ENCODE measurements at places on chromosomes 3 and 15.

DNA sequence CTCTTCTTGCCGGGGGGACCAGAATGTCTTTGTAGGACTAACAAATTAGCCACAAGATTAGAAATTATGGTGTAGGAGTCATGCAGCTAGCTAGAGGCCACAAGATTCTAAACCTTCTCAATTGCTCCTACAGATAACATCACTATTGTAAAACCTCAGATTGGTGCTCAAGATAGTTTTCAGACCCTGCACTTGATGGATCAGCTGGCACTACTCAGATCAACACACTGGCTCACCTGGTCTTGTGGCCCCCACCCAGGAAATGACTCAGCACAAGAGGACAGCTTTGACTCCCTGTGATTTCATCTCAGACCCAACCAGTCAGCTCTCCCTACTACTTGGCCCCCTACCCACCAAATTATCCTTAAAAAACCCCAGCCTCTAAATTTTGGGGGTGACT is 124.1 kb upstream of the RASGRP1 start:
- no peak for DNase-seq

DNA sequence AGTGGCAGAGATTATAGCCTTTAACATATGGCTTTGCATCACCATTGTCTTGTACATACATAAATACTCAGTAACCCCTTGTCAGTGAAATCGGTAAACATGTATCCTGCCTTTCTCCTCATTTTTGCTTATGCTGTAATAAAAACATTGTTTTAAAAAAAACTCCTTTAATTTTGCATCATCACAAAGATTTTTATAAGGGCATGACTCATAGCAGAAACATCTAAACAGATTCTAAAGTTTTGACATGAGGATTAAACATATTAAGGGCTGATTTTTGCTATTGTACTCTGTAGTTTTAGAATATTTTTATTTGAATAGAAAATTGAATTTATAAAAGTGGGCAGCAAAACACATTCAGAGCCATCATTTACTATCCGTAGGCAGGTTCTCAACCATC is 275.9 kb downstream of the ZIC4 start:
- DNase-seq = no peak

- no peak for DNase-seq
These were observed 4.3 kb downstream of the CHRNA3 start for GRCh38 chr15:78616506-78616905.

GRCh38 chr3:107032111-107032510 is 345.1 kb upstream of the CCDC54 start:
- DNase-seq = no peak

DNA sequence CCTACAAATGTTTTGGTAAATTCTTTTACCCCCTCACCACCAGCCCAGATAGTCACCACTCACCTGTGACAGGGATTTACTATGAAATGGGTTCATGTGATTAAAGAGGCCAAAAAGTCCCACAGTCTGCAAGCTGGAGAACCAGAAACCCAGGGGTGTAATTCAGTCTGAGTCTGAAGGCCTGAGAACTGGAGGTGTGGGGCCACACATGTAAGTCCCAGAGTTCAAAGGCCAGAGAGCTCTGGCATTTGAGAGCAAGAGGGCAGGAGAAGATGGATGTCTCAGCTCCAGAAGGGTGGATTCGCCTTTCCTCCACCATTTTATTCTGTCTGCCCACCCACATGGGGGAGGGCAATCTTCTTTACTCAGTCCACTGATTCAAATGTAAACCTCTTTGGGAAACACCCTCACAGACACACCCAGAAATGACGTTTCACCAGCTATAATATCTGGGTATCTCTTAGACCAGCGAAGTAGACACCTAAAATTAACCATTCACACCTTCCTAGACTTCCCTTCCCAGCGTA is 11.9 kb downstream of the RTP3 start:
- DNase-seq = no peak

DNA sequence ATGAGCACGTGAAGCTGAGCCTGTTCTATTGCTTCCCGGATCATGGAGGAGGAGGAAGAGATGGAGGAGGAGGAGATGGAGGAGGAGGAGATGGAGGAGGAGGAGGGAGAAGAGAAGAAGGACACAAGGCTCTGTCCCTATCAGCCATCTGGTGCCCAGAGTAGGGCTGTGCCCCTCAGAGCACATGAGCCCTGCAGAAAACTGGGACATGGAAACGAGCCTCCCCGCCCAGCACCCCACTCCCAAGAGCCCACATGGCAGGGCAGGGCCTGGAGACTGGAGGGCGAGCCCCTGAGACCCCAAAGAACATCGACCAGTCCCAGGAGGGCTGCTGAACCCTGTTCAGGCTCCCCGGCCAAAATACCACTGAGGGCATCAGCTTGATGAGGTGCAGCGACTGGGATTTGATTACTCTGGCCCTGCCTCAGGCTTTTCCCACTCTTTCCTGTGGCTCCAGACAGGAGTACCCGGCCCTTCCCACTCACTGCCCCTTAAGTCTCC is 285.6 kb downstream of the UACA start:
- no peak for DNase-seq

- no peak for DNase-seq
These were observed 23.9 kb downstream of the LIPH start for GRCh38 chr3:185528532-185528931.

DNA sequence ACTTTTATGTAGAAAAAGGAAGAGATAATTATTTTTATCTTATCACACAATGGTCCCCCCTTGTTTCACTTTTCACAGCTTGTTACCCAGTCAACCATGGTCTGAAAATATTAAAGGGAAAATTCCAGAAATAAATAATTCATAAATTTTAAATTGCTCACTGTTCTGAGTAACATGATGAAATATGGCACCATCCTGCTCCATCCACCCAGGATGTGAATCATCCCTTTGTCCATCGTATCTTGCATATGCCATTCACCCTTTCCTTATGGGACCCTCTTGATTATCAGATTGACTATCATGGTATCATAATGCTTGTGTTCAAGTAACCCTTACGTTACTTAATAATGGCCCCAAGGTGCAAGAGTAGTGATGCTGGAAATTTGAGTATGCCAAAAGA is 43.7 kb downstream of the ANKRD28 start:
- DNase-seq = no peak

DNA sequence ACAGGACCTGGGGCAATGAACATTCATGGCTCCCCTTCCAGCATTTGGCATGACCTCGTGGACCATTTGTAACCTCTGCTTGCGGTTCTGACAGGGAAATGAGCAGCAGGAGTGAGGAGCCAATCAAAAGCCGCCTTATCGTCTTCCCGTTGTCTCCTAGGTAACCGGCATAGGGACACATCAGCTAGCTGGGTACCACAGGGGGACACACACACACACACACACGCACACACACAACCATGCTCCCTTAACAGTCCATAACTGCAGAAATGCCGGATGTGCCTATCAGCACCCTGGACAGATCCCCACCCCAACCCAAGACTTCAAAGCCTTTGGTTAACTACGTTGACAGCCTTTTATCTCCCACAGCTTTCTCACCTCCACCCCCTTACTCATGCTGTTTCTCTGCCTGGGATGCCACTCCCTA is 53.4 kb upstream of the CCDC174 start:
- no peak for DNase-seq

DNA sequence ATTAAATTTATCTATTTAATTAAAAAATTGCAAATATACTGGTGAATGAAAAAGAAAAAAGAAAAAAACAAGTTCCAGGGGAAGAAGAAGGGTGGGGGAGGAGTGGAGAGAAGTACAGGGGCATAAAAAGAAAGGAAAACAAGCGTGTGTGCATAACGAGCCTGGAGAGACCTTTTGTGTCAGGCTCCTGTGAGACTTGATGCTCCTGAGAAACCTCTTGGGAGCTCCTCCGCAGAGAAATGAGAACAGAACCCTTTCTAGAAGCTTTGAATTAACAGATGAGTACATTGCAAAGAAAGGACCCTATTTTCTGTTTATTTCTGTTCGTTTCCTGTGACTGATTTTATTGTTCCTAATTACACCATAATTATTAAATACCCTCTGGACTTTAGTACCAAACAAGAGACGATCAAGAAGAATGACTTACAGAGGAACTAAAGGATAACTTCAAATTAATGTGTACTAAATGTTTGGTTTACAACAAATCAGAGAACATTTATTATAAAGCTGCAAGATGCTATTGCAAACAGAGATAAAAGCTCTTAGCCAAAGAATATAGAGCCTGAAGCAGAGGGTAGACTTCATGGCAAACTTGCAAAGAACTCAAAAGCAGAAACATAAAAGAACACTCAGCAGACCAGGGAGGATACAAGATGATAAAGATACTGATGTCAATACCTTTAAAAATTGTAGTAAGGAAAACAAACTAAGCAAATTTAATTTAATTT is 74.7 kb downstream of the DPPA2 start:
- no peak for DNase-seq

GRCh38 chr15:35907511-35907910 is 361.5 kb upstream of the DPH6 start:
- DNase-seq = no peak

- DNase-seq = no peak
These were observed 452 bp upstream of the SV2B start for GRCh38 chr15:91099616-91099994.

DNA sequence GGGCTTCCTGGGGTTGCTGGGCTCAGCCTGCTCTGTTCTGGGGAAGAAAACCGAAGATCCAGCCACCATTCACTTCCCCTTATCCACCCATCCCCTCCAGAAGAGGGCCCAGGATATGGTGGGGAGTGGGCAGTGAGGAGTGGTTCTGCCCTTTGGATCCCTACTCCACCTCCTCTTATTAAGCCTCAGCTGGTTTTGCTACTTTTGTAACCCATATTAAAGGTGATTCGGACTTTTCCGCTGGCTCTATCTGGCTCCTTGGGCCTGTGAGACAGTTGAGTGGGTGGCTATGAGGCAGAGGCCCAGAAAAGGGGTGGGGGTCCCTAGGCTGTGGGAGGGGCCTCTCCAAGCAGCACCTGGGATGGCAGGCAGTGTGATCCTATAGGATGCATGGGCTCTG is 33.8 kb downstream of the NBEAL2 start:
- no peak for DNase-seq

GRCh38 chr3:171881251-171881650 is 38.1 kb downstream of the TMEM212 start:
- DNase-seq = no peak

GRCh38 chr3:187976365-187976900 is 177.5 kb upstream of the LPP start:
- no peak for DNase-seq

DNA sequence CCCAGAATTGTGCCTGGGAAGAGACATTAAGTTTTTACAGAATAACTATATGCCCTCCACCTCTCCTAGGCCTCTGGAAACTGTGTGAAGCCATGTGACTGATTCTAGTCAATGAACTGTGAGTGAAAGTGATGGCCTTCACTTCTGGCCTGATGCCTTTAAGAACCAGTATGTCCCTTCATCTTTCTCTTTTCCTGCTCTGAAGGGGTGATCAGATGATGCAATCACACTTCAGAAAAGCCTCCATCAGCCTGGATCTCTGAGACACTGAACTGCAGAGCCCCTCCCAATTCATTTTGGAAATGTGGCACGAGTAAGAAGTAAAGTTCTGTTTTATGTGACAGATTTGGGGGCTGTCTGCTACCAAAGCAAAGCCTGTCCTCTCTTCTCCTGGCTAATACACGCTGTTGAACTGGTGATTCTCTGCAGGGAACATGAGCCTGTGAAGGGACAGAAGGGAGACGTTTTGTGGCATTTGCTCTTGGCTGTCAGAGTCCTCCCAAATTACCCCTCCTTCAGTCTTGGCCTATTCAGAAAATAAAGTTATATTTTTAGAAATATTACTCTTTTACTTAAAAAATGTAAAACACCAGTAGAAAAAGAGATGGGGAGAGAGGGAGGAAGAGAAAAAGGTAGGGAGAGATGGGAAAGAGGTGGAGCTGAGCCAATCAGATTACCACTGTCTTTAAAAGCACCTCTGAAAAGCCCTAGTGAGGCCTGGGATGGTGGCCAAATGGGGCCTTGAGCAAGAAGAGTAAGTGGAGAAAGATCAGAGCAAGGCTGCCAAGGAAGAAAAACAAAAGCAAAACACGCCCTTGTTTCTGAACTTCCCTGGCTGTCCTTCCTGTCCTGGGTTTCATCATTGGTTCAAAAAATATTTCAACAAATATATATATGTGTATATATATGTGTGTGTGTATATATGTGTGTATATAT is 40.9 kb upstream of the RYK start:
- DNase-seq = no peak

DNA sequence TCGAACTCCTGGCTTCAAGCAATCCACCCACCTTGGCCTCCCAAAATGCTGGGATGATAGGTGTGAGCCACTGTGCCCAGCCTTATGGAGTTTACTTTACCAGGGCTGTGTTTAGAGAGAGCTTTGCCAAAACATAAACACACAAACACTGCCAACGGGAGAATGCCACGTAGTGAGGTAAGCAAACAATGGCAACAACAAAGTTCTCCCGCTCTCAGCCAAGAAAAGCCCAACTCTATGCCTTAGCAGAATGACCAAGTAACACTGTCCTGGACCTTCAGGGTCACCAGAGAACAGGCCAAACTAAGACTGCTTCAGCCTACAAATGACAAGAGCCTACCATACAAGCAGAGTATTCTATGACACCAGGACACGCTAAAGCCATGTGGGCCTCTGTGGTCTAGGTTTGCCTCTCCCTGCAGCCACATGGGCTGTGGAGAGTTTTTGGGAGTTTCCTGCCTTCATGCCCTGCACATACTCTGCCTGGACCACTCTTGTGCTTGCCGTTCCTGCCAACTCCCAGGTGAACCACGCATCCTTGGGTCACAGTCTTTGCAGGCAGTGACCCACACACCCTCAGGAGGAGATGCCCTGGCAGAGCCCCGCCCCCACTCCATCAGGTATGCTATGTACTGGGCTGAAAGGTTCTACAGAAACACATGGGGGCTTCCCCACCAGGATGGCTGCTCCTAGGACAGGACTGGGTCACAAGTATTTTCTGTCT is 21.6 kb upstream of the CNBP start:
- no peak for DNase-seq

DNA sequence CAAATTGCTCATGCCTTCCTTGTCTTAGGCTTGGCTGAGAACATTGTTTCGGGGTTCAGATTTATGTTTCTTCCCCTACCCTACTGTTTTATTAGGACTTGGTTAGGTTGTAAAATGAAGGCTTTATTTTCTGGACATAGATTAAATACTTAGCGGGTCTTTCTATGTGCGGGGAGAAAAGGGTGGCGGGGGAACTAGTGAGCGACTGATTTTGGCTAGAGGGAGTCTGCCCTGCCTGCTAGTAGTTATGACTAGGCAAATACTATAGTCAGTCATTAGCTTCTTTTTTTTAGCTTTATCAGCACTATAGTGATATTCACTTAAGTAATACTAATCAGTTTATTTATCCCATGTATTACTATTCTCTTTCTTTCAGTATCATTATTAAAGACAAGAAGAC is 3.6 kb downstream of the CADM2 start:
- DNase-seq = no peak

- DNase-seq = no peak
These were observed 2.6 kb upstream of the MRPL3 start for GRCh38 chr3:131505421-131505820.

DNA sequence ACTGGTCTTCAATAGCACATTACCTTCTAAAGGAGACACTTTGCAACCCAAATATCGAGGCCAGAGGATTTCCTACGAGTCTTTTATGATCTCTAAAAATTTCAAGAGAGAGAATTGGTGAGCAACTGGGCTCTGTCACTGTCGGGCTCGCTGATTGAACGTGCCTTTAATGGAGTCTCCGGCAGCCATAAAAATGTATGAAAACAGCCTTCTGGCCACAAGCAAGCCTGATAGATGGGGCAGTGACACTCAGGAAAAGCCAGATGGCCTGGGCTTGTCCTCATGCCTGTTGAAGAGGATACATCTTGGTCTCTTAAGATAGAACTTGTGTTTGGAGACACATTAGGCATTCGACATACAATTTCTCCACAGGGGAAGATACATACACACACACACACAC is 419.5 kb upstream of the PROK2 start:
- no peak for DNase-seq
